ENCODE measurements at places on chromosomes 6 and 20. TPM values are rescaled to one million over a fixed set of nuclear protein-coding genes. Genes with fewer than 3 reads are reported as not detected.

DNA sequence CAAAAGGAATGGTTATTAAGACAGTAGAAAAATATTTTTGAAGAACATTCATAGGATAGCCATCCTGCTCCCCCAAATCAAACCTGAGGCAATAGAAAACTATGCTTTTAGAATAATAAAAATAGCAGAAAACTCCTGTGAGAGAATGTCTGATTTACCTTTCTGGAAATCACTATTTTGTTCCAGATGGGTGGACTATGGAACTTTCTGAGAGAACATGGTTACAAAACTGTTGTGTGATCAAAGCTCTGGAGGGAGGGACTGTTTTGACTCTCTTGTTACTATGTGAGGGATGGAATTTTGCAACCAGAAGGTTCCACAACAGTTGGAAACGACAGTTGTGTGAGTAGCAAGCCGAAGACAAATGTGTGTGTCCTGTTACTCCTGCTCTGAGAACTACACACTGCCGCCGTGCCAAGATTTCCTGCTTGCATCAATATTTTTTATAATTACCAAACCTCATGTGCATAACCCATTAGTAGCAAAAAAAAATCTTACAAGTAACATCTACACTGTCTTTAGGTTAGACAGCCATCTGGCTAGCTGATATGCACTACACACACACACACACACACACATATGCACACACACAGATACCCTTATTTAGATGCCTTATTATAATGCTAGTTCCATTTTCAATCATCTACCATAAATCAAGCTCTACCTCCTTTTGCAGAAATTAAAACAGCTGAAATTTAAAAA lies 11.0 kb upstream of the HIVEP1 start:
- DNase-seq = no peak

- DNase-seq = no peak
Measured at GRCh38 chr20:24770628-24771541, 178.2 kb upstream of the CST7 start.

GRCh38 chr6:27684264-27685211 lies 211.6 kb upstream of the ZNF184 start:
- DNase-seq = no peak

DNA sequence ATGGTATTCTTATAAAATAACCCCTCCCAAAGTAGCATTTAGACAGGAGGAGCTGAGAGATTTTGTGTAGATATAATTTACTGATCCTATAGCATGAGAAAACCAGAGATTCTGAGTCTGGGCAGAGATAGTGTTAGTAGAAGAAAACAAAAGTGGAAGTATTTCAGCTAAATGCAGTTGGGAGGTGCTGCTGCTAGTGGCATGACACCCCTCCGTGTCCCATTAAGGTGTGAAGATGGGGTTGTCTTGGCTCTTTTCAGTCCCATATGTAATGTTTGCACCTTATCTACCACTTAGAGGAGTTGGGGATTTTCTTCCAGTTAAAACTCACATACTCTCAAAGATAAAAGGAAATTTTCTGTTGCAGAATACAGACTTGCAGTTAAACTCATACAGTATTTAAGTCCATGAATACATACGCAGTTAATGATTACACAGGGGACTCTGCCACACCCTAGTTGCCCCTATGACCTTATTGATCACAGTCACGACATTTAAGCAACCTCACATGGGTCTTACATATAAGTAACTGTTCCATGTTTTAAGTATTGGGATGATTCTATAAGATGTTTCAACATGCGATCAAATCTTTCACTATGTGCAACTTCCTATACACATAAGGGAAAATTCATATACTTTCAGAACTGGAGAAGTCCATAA lies 11.5 kb downstream of the TAAR2 start:
- no peak for DNase-seq

DNA sequence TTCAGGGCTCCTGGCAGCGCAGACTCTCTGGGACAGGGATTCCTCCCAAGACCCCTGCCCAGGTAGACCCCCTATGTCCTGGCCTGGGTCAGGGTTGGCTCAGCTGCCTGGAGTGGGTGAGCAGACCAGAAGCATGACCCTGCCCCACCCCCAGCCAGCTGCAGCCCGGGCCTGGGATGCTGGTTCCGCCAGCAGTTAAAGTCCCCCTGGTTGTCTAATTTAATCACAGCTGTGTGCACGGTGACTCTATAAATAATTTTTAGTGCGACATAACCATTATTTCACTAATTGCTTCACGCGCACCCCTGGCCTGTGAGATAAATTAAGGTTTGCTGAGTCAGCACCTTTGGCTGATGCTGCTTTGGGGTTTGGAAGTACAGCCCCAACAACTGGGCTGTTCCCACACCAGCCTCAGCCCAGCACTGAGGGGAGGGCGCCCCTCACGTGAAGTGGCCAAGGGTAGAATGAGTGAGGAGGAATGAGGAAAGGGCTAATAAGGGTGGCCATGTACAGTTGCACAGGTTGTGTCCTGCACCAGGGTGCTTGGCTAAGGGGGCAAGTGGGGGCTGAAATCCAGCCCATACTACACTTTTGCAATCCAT lies 26.1 kb upstream of the CDH22 start:
- no peak for DNase-seq

- DNase-seq = no peak
Measured at GRCh38 chr6:165562421-165563090, 100.5 kb downstream of the PDE10A start.

GRCh38 chr6:158852312-158853071 lies 33.3 kb upstream of the EZR start:
- no peak for DNase-seq

DNA sequence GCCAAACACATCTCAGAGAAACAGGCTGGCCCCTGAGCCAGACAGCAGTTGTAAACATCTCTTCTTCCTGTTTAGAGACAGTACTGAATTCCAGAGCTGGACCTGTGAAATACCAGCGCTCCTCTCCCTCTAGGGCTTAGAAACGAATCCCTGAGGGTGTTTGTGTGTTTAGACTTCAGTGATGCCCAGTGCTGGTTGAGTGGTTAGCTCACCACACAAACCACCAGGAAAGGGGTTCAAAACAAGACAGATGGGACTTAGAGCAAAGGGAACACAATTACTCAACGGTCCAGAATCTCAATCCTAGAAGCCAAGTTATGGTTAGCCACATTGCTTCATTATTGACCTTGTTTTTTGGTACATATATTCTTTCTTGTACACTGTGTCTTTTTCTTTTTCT lies 108.7 kb upstream of the TMEM170B start:
- DNase-seq = no peak

- no peak for DNase-seq
Measured at GRCh38 chr6:111804627-111805235, 68.5 kb downstream of the FYN start.

GRCh38 chr6:45613656-45614055 lies 235.9 kb upstream of the SUPT3H start:
- no peak for DNase-seq

DNA sequence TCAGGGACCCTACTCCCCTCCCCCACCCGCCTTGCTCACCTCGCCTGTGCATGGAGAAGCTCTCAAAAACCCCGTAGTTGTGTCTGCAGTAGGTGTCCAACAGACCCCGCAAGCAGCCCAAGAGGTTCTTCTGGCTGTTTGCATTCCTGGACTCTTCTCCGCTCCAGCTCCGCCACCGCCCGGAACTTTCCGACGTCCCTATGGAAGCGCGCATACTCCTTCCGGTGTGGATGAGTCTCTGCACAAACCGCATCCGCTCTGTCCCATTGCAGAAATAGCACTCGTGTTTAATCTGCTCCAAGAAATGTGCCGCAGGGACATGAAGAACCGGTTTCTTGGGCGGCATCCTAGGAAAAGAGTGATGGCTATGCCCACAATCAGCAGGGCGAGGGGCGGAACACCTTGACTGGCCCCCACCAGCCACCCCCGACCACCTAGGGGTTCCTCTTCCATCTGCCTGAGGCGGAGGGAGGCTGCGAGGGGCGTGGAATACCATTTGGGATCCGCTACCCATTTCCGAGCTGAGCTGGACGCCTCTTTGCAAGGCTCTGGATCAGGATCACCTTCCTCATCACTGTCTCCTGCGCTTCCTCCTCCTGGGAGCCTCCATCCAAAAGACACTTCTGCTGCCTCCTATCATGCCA lies 20.2 kb downstream of the HLA-DRA start:
- no peak for DNase-seq

DNA sequence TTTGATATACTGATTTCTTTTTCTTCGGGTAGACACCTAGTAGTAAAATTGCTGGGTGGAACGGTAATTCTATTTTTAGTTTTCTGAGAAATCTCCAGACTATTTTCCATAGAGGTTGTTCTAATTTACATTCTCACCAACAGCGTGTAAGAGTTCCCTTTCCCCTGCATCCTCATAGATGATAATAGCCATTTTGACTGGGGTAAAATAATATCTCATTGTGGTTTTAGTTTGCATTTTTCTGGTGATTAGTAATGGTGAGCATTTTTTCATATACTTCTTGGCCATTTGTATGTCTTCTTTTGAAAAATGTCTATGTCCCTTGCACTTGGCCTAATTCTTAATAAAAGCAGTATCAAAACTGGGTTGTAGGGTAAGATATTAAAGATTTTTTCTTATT lies 148.9 kb upstream of the SIM1 start:
- no peak for DNase-seq

GRCh38 chr6:111724505-111724904 lies 118.8 kb upstream of the TRAF3IP2 start:
- DNase-seq = no peak

- no peak for DNase-seq
Measured at GRCh38 chr20:47568837-47569410, 67.2 kb downstream of the NCOA3 start.

- no peak for DNase-seq
Measured at GRCh38 chr20:54047048-54047447, 23.3 kb downstream of the BCAS1 start.

- no peak for DNase-seq
Measured at GRCh38 chr6:15523679-15524630, 138.9 kb downstream of the DTNBP1 start.

DNA sequence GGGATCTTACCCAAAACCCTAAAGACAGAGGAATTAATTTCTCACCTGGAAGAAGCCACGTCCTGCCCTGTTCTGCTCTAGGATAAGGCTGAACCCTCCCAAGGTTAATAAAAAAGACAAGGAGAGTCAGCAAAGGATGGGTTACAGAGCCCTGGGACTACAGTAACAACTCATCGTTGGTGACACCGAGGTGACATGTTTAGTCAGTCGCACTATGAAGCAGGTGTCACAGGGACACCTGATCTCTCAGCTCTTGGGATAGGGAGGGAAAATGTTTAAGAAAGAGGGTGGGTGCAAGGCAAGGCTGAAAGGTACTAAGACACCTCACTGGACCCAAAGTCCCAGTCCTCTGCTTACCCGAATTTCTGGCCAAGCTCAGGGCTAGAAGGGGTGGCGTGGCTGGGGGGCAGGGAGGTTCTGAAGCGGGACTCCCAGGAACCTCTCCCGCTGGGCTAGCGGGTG lies 562 bp downstream of the MOCS1 start:
- DNase-seq = no peak

- DNase-seq = no peak
Measured at GRCh38 chr20:63657260-63657936, 714 bp upstream of the RTEL1 start.

DNA sequence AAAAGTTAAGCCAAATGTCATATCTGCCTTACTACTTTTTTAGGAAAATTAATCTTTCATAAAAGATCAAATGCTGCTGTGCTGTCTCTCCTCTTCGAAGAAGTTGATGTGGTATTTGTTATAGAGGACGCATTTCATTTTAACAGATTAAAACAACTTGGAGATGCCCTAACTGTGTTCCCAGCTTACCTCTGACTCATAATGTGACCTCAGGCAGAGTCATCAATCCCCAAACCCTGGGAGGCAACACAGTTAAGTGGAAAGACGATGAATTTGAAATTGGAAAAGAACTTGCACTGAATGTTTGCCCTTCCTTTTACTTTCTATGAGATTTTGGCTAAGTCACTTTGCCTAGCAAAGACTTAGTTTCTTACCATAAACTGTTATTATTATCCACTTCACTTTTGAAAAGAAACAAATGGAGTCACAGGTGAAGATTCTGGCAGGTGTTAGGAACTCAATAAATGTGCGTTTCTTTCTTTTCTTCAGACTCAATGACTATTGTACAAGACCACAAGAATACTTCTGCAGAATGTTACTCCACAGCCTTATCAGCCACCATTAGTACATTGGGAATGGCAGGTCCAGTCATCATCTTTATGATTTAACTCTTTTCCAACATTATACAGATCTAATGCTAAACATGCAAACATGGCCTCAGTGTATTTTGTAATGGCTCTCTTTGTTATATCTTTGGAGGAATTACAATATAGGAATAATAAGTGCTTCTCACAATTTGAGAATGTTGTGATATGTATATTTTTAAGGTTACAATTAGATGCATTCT lies 102.6 kb downstream of the COL21A1 start:
- no peak for DNase-seq

DNA sequence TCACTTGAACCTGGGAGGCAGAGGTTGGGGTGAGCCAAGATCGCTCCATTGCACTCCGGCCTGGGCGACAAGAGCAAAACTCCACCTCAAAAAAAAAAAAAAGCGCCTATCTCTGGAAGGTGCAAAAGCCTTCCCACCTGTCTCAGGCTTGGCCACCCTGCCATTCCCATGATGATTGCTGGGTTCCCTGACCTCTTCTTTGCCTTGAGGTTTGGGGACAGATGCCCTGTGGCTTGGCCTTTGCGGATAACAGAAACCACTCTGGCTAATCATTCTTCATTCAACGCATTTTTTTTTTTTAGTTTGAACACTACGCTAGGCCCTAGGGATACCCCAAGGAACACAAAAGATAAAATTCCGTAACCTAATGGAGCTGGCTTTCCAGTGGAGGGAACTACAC lies 6.8 kb upstream of the HMGA1 start:
- no peak for DNase-seq

DNA sequence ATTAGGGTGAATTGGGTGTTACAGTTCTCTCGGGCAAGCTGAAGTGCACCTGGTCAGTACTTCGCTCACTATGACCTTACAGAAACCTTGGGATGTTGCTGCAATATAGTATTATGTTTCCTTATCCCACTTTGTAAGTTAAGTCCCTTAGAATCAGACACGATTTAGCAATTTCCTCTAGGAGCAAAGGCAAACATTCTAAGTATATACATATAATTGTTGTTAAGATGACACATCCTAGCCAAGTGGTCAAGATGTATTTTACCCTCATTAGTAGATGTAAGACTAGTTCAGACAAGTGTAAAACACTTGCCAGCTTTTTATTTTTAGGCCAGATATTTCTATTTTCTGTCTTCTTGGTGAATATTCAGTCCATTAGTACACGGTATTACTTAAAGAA lies 31.1 kb upstream of the RGS17 start:
- no peak for DNase-seq

GRCh38 chr20:15658295-15658694 lies 915.0 kb downstream of the KIF16B start:
- no peak for DNase-seq

CD164 gene
- polyA plus RNA-seq = 436 TPM

LTB gene
- 2.2 TPM for polyA plus RNA-seq

TNFRSF6B gene
- polyA plus RNA-seq = 2.0 TPM

C2 gene
- polyA plus RNA-seq = 4.2 TPM

MLIP gene
- 0.52 TPM for polyA plus RNA-seq

NKX2-2 gene
- polyA plus RNA-seq = not detected

BPIFB6 gene
- polyA plus RNA-seq = not detected

PI3 gene
- polyA plus RNA-seq = not detected

EFCAB8 gene
- polyA plus RNA-seq = 0.09 TPM

KHDRBS2 gene
- 2.6 TPM for polyA plus RNA-seq

SIRPG gene
- not detected for polyA plus RNA-seq

PKIB gene
- polyA plus RNA-seq = 2.3 TPM

Data from renal cortex interstitium (tissue), 15 donors.